ENCODE measurements at places on chromosomes 6 and 20.

DNA sequence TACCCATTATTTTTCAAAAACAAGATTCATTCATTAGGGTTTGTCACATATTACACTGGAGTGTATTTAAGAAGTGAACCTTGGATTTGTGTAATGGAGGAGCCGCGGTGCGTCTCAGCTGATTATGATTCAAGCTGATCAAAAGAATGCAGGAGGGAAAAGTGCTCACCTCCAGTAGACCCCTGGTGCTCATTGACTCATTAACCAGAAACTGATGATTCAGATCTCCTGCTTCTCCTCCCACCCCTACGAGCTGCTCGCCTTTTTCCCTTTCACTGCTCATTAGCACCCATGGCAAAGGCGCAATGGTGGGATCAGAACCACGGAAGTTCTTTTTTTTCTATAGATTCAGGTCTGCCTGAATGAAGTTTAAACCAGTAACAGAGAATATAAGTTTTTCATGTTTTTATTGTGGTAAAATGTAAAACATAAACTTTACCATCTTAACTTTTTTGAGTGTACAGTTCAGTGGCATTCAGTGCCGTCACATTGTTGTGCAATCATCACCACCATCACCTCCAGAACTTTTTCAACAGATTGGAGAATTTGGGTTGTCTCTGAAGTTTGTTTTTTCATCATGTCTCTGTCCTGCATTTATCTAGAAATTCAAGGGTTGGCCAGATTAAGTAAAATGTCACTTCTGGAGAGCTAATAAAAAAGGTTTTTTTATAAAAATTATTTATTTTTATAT, 101.6 kb downstream of the LINC00237 start:
- DNase-seq = no peak

DNA sequence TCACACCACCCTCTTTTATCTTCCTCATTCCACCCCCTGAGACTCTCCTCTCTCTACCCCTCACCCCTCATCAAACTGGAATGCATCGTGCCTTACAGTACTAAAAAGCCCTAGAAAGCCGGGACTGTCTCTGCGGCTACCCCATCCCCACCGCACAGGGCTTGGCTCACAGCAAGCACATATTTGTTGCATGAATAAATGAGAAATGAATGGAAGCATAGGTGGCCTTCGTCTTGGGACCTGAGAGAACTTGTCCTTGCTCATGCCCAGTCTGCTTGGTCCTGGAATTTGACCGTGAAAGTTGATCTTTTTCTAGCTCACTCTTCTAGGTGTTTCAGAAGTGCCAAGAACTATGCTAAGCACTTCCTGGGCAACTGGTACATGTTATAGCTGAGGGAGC, 53.3 kb downstream of the APCDD1L start:
- DNase-seq = no peak

GRCh38 chr20:38392356-38392755, 42.8 kb downstream of the SNHG17 start:
- no peak for DNase-seq

GRCh38 chr20:9253006-9253539, 184.2 kb downstream of the PLCB4 start:
- DNase-seq = no peak

GRCh38 chr20:58716476-58717277, 24.1 kb downstream of the NPEPL1 start:
- DNase-seq = no peak

DNA sequence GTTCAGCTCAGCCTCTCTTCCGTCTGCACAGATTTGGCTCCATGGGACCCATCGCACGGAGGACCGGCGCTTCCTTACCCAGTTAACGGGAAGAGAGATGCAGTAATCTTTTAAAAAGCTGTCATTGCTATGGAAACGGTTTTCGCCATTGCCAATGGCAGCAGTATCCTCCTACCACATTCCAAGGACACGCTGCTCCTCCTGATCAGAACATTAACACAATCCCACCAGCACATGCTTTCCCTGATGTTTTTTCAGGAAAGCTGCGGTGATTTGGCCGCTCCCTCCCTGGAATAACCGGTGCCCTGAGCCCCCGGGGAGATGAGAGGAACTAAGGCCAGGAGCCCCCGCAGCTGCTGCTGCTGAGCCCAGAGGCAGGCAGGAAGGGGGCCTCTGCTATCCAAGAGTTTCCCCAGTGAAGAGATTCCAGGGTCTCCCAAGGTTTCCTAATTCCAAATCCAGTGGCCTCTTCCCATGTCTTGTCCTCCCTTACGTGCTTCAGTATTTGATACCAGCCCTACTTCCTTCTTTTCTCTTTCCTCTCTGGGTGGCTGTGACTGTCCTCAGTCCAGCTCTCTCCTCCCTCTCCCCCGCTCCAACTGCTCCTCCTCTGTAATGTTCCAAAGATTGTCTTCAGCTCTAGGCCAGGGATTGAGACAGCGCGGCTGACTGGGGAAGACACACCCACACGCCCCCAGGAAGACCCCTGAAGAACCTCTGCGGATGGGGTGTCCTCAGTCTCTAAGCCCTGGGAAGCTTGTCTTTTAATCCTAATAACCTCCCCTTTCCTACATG, 2.6 kb downstream of the BNIP5 start:
- DNase-seq = no peak

GRCh38 chr6:98467902-98468301, 366.5 kb upstream of the POU3F2 start:
- no peak for DNase-seq

DNA sequence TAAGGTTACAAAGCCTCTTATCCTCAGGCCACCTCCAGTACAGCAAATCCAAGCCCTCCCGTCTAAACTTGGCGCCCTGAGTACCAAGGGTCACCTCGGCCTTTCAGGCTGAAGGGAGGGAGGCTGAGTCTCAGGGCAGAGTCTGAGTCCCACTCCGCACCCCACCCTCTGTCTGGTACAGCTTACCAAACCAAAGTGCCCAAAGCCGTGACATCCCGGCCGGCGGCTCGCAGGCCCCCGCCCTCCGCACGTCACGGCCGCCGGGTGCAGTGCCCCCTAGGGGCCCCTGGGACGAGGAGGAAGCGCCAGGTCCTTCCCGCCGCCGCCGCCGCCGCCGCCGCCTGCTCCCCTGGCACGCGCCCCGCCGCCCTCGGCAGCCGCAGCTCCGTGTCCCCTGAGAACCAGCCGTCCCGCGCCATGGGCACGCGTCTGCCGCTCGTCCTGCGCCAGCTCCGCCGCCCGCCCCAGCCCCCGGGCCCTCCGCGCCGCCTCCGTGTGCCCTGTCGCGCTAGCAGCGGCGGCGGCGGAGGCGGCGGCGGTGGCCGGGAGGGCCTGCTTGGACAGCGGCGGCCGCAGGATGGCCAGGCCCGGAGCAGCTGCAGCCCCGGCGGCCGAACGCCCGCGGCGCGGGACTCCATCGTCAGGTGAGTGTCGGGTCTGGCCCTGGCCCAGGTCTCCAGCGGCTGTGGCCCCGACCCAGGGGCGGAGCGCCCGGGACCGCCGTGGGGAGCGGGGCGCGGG, at the start of gene MTHFD1L:
Gene MTHFD1L (plus strand): TSS at position 297 of the 741 bp plus-strand sequence. CDS start 121 bp downstream, at position 418.
- peak; percentile 72 for DNase-seq

DNA sequence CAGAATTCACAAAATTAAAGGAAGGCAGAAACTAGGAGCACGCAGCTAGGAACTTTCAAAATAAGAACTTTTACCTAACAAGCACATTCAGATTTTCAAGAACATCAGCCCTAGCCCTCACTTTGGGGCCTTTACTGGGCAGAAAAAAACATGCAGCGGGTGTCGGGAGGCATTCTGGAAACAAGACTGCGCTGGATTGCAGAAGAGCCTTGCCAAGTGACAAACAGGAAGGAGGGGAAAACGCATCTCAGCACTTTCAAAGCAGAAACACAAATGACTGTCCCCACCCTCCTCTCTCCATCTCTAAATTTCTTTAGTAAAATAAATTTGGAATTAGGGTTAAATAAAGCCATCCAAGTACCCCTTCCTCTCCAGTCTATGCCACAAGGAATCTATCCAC, 74.6 kb upstream of the RREB1 start:
- DNase-seq = no peak

GRCh38 chr6:36355819-36356218, 19.1 kb upstream of the BNIP5 start:
- DNase-seq = no peak

DNA sequence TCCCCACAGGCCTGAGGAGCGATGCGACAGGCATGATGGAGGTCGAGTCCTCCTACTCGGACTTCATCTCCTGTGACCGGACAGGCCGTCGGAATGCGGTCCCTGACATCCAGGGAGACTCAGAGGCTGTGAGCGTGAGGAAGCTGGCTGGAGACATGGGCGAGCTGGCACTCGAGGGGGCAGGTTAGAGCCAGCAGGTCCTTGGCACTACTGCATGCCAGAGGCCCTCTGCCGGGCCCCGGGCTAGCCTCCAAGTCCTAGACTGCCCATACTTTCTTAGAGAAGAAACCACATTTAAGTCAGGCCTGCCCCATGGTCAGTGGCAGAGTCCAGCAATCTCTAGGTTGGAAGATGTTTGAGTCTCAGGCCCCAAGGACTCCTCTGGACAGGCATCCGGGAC, 32.1 kb downstream of the PKIG start:
- DNase-seq = no peak

DNA sequence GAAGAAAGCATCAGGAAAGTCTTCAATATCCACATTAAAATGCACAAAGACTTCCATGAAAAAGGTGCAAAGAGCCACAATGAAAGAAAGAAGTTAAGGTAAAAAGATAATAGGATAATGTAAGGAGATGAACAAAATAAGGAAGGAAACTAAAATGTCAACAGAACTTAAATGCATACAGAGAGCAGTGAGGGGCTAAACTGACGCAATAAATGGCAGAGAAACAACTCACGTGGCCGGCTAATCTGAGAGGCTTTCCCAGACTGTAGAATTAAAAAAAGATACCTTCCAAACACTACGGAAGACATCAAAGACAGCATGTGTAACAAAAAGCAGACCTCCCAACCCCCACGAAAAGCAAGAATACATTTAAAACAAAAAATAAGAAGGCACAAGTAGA, 73.7 kb downstream of the GMDS start:
- no peak for DNase-seq

- no peak for DNase-seq
Observed at GRCh38 chr6:13923527-13924145, 1.1 kb upstream of the RNF182 start.

GRCh38 chr6:53326372-53327016, 22.3 kb downstream of the ELOVL5 start:
- DNase-seq = no peak

- DNase-seq = no peak
Observed at GRCh38 chr6:46412662-46413061, 78.6 kb downstream of the RCAN2 start.

DNA sequence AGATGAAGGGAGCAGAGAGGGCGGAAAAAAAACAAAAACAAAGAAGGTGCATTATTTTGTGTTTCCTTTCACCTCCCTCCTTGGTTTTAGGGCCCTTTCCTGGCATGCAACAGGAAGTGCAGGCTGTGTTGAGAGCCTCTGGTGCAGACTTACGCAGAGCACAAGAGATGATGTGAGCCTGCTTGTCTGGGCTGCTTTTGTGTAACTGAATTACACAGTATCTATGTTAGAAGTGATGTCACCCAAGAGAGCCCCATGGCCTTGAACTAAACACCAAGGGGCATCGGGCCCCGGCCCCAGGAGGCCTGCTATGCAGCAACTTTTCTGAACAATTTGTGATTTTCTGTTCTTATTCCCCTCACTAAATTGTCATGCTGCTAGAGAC, 25.5 kb downstream of the GNAS start:
- DNase-seq = no peak

DNA sequence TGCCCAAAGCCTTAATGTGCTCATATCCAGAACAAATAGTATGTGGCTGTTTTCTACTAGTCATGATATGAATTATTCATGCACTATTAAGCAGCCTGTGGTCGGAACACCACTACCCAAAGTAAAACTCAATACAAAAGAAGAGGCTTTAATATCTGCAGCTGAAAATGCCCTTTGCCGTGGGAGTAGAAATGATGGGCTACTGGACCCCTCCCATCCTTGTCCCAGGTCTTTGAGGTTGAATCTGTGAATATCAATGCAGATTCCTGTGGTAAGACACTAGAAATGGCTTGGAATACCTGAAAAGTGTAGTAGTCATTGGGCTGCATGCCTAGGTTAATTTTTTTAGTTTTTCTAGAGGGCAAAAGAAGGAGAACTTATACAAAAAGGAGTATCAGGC, 303.7 kb downstream of the TBC1D7 start:
- no peak for DNase-seq

- no peak for DNase-seq
Observed at GRCh38 chr6:106197441-106197840, 111.3 kb downstream of the PRDM1 start.

- no peak for DNase-seq
Observed at GRCh38 chr6:14889611-14890593, 356.0 kb upstream of the JARID2 start.

DNA sequence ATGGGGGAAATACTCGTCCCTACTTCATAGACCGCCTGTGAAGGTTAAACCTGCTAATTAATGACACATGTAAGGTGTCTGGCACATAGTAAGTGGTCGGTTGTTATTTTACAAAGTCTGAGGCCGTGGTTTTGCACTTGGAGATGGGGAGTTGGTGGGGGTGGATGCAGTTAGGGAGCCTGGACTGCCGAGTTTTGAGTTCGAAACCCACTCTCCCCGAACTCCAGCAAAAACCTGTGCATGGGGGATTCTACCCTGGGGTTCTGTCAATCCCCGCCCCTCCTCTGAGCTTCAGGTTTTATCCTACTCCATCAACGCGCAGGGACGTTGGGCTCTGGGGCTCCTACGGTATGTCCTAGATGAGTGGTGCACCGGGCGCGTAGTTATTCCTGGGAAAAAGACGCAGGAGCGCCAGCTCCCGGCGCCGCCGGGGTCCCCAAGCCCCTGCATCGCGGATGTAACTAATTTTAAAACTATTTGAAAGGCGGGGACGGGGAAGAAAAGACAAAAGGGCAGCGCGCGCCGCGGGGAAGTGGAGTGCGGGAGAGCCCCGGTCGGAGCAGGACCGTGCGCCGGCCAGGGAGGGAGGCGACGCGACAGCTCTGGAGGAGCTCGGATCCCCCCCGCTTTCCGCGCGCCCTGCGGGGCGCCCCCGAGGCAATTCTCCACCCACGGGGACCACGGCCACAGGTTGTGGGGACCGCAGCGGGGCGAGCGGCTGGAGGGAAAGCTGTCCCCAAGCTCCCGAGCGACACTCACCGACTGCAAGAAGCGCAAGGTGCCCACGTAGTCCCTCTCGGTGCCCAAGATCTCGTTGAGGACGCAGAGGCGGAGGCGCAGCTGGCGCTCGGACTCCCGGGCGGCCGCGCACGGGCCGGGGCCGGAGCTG, 672 bp downstream of the PREX1 start:
- DNase-seq = peak; percentile 34

- DNase-seq = no peak
Observed at GRCh38 chr6:29142309-29142708, 28.4 kb upstream of the OR2J2 start.

- DNase-seq = no peak
Observed at GRCh38 chr6:150557043-150557599, 42.6 kb upstream of the PLEKHG1 start.

GRCh38 chr6:104754788-104755409, 104.8 kb downstream of the HACE1 start:
- DNase-seq = no peak

GRCh38 chr6:77034161-77034560, 429.1 kb downstream of the HTR1B start:
- DNase-seq = no peak
